ENCODE measurements at places on chromosomes 13 and 19. TPM values are rescaled to one million over a fixed set of nuclear protein-coding genes. Genes with fewer than 3 reads are reported as not detected.

The ZNF416 gene
- total RNA-seq, result 4.2 TPM

The CDK8 gene
- 15.2 TPM for total RNA-seq

The CEACAM20 gene
- not detected for total RNA-seq

The SIGLECL1 gene
- not detected for total RNA-seq

The INTS6 gene
- 21.3 TPM for total RNA-seq

The ZIM2 gene
- total RNA-seq, result not detected

The CALR3 gene
- not detected for total RNA-seq

The TMEM147 gene
- 129 TPM for total RNA-seq

The ICAM5 gene
- total RNA-seq, result 0.16 TPM

The FBXO17 gene
- 53.4 TPM for total RNA-seq

The CPB2 gene
- total RNA-seq, result not detected

The IZUMO4 gene
- 2.1 TPM for total RNA-seq

The SSC5D gene
- 34.0 TPM for total RNA-seq
